ENCODE measurements at places on chromosomes 4 and X.

DNA sequence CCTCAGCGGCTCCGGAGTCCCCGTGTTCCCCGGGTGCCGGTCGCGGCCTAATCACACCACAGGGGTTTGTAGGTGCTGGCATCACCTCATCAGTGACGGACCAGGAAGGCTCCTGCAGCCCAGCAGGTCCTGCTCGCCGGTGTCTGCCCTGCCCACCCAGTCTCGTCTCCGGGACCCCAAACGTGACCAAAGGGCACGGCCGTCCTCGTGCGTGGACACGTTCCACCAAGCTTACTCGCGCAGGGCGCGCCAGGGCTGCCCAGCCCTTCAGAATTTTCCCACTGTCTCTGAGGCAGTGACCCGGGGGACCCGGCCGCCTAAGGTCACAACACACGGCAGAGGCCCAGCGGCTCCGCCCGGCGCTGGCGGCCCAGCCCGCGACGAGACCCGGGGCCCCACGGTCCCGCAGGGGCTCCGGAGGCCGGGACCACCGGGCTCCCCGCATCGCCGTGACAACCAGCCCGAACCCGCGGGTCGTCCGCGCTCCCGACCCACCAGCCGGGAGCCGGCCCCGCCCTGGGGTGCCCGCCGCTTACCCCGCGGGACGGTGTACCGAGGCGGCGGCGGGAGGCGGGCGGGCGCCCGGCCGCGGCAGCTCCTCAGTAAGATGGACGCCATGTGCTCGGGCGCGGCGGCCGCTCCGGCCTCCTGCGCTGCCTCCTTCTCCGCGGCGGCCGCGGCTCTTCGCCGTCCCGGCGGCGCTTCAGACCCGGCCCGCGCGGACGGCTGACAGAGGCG, 454 bp downstream of the LETM1 start:
- H3K27me3 ChIP-seq: no peaks in the 10 kb centered on the region
- peak overlapping the region; percentile 66 for H3K27ac ChIP-seq
- H3K4me1 ChIP-seq: peaks cover 43% of the 10 kb centered on the region
- DNase-seq: peak; percentile 35
- H3K36me3 ChIP-seq: peaks cover 4% of the 10 kb centered on the region

GRCh38 chr4:26905172-26905571, 44.5 kb downstream of the STIM2 start:
- no peak overlapping the region for H3K4me3 ChIP-seq
- DNase-seq: no peak
- peaks cover 30% of the 10 kb centered on the region for H3K36me3 ChIP-seq
- peaks cover 65% of the 10 kb centered on the region for H3K4me1 ChIP-seq

DNA sequence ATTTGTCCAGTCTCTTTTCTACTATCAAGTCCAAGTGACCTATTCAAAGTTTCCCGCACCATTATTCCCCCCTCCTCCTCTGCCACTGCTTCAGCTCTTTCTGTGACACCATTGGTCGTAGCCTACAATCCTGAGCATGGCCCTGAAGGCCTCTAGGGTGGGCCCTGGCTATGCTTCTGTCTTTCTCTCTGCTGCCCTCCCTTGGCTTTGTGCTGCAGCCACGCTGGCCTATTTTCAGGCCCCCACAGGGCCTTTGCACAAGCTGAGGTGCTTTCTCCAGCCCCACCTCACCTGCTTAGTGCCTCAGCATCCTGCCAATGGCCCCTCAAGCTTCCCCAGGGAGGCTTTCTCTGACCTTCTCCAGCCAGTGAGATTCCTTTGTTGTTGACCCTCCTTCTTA, 156.5 kb downstream of the NHS start:
- H3K27ac ChIP-seq: no peak overlapping the region
- no peak overlapping the region for H3K4me3 ChIP-seq
- no peaks in the 10 kb centered on the region for H3K27me3 ChIP-seq
- no peaks in the 10 kb centered on the region for H3K36me3 ChIP-seq

GRCh38 chr4:133920236-133920635, 281.4 kb downstream of the PABPC4L start:
- H3K36me3 ChIP-seq: no peaks in the 10 kb centered on the region
- H3K27ac ChIP-seq: no peak overlapping the region
- H3K27me3 ChIP-seq: no peaks in the 10 kb centered on the region

DNA sequence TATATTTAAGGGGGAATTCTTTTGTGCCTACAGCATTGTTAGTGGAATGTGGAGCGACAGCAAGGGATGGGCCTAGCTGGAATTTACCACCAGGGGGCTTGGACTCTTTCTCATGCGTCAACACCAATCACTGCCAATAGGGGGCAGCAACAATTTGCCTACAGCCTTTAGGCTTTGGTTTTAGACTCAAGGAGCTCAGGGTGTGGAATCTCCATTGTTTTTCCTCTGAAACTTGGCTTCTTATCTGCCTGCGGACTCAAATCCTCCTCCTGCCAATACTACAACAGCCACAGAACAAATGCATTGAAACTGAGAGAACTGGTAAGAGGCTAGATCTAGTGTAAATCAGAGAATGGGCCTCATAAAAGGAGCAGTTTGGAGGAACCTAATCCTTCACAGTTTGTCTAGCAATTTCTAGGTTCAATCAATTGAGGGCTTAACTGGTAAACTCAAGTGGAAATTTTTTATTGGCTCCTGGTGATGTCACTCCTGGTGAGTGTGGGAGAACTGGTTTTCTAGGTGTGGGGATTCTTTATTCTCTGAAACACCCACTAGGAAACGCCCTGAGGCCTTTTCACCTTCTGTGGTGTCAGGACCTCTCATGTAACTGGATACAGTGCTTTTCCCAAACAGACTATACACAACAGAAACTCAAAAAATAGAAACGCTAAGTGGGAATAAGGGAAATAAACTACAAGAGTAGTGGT, 27.9 kb upstream of the TMSB4X start:
- peak overlapping the region; percentile 45 for H3K4me3 ChIP-seq
- H3K4me1 ChIP-seq: peaks cover 57% of the 10 kb centered on the region
- DNase-seq: peak; percentile 78
- peak overlapping the region; percentile 85 for H3K27ac ChIP-seq

GRCh38 chrX:141924293-141924692, 20.6 kb downstream of the MAGEC1 start:
- H3K36me3 ChIP-seq: no peaks in the 10 kb centered on the region
- no peak overlapping the region for H3K27ac ChIP-seq
- DNase-seq: no peak
- H3K4me1 ChIP-seq: no peaks in the 10 kb centered on the region
- H3K4me3 ChIP-seq: no peak overlapping the region

DNA sequence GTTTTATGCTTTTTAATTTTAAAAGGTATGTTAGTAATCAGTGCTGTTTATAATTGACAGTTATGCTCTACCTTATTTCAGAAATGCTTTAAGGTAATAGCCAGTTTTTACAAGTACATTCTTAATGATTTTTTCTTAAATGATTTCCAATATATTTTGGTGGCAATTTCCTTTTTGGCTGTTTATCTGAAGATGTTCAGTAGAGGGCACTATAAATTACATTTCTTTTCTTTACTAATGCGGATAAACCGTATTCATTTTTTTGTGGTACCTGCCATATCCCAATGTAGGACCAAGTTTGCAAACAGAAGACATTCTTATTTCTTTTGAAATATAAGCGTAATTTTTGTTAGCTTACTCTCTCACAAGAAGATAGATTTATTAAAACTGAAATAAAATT, 65.4 kb downstream of the CCKAR start:
- no peak overlapping the region for H3K27ac ChIP-seq
- no peak overlapping the region for H3K4me3 ChIP-seq
- no peaks in the 10 kb centered on the region for H3K27me3 ChIP-seq
- H3K4me1 ChIP-seq: peaks cover 17% of the 10 kb centered on the region
- no peak for DNase-seq

GRCh38 chrX:30525732-30526131, 51.8 kb downstream of the TASL start:
- no peak overlapping the region for H3K4me3 ChIP-seq
- DNase-seq: no peak
- no peaks in the 10 kb centered on the region for H3K4me1 ChIP-seq

- H3K36me3 ChIP-seq: no peaks in the 10 kb centered on the region
- no peak for DNase-seq
- no peaks in the 10 kb centered on the region for H3K27me3 ChIP-seq
- no peak overlapping the region for H3K27ac ChIP-seq
- H3K4me1 ChIP-seq: no peaks in the 10 kb centered on the region
Measured at GRCh38 chrX:12210971-12211370, 72.7 kb downstream of the FRMPD4 start.

GRCh38 chr4:54423066-54423465, 194.0 kb downstream of the PDGFRA start:
- DNase-seq: no peak
- H3K27me3 ChIP-seq: peaks cover 5% of the 10 kb centered on the region
- no peaks in the 10 kb centered on the region for H3K36me3 ChIP-seq
- H3K4me3 ChIP-seq: no peak overlapping the region

DNA sequence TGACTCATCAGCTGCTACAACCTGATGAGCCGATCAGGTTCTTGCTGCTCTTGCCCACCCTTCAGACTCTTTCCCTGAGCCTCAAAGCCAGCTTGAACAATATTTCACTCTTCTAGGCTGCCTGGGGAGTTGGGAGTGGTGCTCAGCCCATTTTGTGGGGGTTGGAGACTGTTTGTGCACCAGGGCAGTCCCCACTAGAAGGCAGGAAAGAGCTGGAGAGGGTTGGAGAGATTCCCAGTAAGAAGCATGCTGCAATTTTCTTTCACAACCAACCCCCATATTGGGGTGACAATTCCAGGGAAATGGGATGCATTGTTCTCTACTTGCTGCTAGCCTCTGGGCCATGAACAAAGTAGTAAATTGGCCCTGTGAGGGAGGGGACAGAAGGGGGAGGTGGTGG, 44.1 kb downstream of the SLC16A2 start:
- DNase-seq: no peak
- no peak overlapping the region for H3K27ac ChIP-seq
- no peak overlapping the region for H3K4me3 ChIP-seq
- no peaks in the 10 kb centered on the region for H3K4me1 ChIP-seq

GRCh38 chrX:96410927-96411326, 273.7 kb upstream of the DIAPH2 start:
- H3K27me3 ChIP-seq: no peaks in the 10 kb centered on the region
- H3K4me1 ChIP-seq: no peaks in the 10 kb centered on the region
- H3K4me3 ChIP-seq: no peak overlapping the region
- DNase-seq: no peak
- H3K36me3 ChIP-seq: no peaks in the 10 kb centered on the region
- no peak overlapping the region for H3K27ac ChIP-seq

- H3K4me3 ChIP-seq: no peak overlapping the region
- H3K36me3 ChIP-seq: peaks cover 8% of the 10 kb centered on the region
- H3K27ac ChIP-seq: no peak overlapping the region
- DNase-seq: no peak
Measured at GRCh38 chr4:150867148-150867547, 147.9 kb downstream of the LRBA start.

DNA sequence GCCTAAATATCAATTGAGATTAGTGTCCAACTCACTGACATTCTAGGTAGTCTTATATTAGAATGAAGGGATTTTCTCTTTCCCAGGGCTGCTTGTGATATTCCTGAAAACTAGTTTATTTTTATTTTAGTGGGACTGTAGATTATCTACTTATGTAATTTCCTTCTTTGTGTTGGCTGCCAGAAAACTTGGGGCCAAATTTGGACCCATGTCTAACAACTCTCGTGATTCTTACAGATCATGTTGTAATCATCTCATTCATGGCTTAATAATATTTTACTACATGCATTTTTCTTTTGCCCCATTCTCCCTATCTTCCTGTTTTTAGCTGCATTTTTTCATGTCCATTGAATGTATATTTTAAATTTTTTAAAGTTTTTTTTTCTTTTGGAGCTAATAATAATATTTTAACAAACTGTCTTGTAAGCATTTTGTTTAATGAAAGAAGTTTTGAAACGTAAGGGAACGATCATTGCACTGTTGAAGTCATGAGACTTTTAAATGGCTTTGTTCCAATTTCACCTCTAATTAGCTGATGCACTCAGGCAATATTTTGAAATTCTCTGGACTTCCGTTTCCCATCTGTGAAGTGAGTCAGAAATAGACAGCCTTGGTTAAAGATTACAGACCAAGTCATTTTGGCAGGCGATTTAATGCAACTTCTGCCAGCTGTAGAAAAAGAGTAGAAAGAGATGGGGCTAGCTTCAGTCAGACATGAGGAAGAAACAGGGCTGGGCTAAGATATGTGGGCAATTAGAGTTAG, 14.3 kb upstream of the TDO2 start:
- H3K4me1 ChIP-seq: no peaks in the 10 kb centered on the region
- no peaks in the 10 kb centered on the region for H3K36me3 ChIP-seq
- H3K27ac ChIP-seq: no peak overlapping the region
- no peak for DNase-seq
- no peak overlapping the region for H3K4me3 ChIP-seq

DNA sequence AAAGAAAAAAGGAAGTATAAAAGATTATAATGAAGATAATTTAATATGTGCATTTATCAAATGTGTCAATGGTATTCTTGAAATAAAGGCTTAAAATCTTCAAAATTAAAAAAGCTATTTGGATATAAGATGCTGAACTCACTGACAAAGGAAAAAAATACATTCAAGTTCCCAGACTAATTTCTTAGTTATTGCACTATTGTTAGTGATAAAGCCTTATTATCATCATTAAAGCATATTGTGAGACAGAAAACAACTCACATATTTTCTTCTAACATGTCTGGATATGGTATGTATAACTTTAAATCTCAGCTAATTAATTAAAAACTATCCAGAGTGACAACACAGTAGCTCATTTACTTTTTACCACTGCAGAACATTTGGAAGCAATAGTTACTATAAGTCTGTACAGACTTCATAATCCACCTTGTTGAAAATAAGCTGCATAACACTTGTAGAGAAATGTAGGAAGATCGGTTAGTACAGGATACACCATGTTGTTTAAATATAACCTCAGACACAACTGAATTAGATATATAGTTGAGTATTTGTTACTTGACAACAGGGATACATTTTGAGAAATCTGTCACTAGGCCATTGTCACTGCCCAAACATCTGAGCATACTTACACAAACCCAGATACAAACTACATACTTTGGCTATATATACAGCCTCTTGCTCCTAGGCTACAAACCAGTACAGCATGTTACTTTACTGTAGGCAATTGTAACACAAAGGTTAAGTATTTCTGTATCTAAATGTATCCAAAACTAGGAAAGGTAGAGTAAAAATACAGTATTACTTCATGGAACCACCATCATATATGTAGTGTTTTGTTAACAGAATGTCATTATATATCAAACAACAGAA, 12.8 kb upstream of the FAM200B start:
- no peak for DNase-seq
- H3K36me3 ChIP-seq: peaks cover 50% of the 10 kb centered on the region
- no peak overlapping the region for H3K27ac ChIP-seq

DNA sequence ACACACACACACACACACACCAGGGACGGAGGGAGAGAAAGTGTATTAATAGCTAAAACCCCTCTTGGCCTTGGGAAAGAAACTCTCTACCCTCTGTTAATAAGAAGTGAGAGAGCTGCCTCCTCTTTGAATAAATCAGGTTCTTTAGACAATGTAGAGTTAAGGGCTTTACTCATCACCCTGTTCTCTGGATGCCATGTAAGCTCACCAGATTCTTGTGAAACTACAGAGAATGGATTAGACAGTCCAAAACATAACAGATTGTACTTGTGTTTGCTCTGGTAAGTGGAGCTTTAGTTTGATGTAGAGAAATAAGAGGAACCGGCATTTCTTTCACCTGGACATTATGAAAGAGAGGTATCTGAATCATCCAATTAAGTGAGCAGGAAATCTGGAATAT, 263.2 kb downstream of the DMD start:
- no peaks in the 10 kb centered on the region for H3K36me3 ChIP-seq
- H3K27me3 ChIP-seq: no peaks in the 10 kb centered on the region
- no peaks in the 10 kb centered on the region for H3K4me1 ChIP-seq
- H3K4me3 ChIP-seq: no peak overlapping the region
- H3K27ac ChIP-seq: no peak overlapping the region
